ENCODE measurements at places on chromosomes 4 and X.

DNA sequence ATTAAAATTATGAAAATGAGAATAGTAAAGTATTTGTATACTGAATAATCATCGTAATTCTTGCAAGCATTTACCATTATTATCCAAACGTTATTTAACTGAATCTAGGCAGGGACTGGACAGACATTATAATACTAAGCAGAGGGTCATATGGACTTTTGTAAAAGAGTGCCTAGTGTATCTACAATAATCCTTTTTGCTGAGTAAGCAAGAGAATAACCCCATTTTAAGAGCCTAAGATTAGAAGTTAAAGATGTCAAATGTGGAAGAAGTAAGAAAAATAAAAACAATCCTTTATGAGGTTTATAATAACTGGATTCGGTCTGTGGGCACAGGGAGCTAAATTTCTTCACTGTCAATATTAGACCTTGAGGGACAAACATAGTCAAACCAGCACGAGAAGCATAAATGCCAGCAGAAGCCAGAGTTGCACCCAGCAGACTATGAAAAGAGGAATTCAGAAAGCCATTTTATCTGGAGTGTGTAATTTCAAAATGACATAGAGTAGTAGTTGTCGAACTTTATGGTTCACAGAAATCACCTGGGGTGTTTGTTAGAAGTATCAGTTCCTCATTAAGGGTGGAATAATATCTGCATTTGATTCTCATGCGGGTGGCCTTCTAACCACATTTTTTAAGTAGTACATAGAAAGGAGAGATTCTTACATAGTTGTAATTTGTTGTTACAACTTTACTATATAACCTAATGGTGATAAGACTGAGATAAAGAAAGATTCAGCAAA, 39.7 kb upstream of the DCLK2 start:
- DNase-seq = no peak

DNA sequence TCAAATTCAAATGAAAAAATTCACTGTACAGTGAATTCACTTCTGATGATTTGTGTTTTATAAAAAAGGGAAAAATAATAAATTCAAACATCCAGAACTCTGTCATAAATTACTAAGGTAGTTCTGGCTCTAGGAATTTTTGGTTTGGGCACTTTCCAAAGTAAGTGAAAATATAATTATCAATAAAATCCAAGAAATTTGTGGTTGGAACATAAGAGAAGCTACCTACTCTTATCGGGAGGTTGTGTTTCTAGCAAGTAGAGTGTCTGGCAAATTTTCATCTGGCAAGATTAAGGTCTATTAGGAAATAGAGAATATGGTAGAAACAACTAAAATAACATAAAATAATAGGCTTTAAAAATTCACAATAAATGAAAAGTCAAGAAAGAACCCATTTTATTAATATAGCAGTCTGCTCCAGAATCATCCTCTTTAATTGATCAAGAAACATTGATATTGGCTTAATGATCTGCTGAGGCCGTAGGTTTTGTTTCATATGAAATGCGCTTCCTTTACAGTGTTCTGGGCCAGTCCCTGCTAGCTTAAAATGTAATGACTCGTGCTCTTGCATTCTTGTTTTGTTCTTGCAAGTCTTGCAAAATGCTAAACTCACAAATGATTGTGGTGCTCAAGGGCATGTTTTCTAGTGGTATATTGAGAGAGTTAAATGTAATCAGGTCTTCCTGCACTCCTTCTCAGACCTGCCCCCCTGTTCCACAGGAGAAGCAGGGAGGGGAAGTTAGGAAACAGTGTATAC, 331.4 kb downstream of the RAPGEF2 start:
- no peak for DNase-seq

DNA sequence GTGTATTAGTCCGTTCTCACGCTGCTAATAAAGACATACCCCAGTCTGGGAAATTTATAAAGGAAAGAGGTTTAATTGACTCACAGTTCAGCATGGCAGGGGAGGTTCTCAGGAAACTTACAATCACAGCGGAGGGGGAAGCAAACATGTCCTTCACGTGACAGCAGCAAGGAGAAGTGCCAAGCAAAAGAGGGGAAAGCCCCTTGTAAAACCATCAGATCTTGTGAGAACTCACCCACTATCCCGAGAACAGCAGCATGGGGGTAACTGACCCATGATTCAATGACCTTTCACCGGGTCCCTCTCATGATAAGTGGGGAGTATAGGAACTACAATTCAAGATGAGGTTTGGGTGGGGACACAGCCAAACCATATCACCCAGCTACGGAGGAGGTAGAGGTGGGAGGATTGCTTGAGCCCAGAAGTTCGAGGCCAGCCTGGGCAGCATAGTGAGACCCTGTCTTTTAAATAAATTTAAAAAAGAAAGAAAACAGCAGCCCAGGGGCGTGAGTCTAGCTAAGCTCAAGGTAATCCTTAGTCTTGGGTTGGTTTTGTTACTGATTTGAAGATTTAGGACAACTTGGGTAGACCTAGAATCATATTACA, 46.4 kb upstream of the TMEM131L start:
- DNase-seq = no peak

- no peak for DNase-seq
Measured at GRCh38 chr4:169566021-169566818, 46.2 kb downstream of the NEK1 start.
